Stimulated activated CD4-positive, alpha-beta T cell treated with anti-CD3 and anti-CD28 coated beads, Interleukin-2, amount 100 ng/mL, for 48 hours (primary cell): ENCODE measurements at places on chromosomes 11 and 22.

- no peak for DNase-seq
These were observed 921 bp upstream of the BCL2L13 start for GRCh38 chr22:17637490-17638181.

GRCh38 chr22:38775656-38776055 is 18.3 kb downstream of the DNAL4 start:
- no peak for DNase-seq

DNA sequence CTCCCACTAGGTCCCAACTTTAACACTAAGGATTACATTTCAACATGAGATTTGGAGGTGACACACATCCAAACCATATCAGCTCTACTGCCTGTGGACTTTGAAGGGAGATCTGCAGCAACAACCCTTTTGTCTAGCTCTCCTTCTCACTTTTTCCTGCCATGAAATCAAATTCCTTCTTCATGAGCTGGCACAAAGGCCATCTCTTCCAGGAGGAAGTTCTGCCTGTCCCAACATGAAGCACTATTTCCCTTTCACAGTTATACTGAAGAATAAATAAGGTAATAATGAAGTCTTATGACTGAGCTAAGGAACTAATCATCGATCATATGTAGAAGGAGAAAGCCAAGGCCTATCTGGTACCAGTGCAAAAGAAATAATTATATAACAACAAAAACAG is 253.5 kb upstream of the TENM4 start:
- DNase-seq, result no peak

DNA sequence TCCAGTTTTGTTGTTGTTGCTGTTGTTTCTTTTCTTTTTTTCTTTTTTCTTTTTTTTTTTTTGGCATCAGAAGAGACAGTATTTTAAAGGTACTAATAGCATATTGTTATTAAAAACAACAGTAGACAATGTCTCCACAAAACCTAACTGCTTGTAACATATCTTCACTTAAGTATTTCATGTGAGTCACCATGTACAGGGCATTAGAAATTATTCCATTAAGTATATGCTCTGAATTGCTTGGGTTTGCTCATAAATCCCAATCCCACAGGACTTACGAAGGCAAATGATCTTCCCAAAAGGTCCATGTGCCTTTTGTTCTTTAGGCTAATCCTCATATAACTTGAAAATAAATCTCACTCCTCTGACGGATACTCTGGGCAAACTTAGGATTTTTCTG is 35.9 kb downstream of the MAP6 start:
- DNase-seq, result no peak

GRCh38 chr22:42284643-42285181 is 14.3 kb upstream of the TCF20 start:
- DNase-seq, result no peak

GRCh38 chr22:35729309-35729698 is 11.6 kb downstream of the APOL5 start:
- DNase-seq, result no peak

DNA sequence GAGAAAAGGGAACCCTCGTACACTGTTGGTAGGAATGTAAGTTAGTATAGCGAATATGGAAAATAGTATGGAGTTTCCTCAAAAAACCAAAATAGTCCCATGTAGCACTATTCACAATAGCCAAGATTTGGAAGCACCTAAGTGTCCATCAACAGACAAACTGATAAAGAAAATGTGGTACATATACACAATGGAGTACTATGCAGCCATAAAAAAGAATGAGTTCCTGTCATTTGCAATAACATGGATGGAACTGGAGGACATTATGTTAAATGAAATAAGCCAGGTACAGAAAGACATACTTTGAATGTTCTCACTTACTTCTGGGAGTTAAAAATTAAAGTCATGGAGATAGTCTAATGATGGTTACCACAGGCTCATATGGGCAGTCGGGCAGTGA is 64.0 kb upstream of the RAB1B start:
- DNase-seq, result no peak

GRCh38 chr11:60809249-60809648 is 24.1 kb downstream of the MS4A10 start:
- no peak for DNase-seq

DNA sequence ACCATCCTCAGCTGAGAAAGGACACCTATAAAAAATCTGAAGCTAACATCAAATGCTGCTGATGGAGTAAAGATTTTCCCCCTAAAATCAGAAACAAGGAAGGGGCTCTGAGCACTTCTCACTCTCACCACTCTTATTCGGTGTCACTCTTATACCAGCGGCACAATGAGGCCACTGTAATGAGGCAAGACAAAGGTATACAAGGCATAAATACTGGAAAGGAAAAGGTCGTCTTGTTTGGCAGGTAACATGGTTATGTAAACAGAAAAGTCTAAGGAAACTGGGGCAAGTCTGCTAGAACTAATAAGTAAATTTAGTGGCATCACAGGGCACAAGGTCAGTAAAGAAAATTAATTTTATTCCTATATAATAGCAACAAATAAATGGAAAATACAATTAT is 8.1 kb upstream of the MOB2 start:
- DNase-seq, result no peak

- DNase-seq, result no peak
These were observed 24.0 kb downstream of the ABCC8 start for GRCh38 chr11:17452668-17453067.

- no peak for DNase-seq
These were observed 9.0 kb upstream of the BID start for GRCh38 chr22:17783312-17783711.

GRCh38 chr11:129320494-129320893 is 55.2 kb upstream of the BARX2 start:
- no peak for DNase-seq

DNA sequence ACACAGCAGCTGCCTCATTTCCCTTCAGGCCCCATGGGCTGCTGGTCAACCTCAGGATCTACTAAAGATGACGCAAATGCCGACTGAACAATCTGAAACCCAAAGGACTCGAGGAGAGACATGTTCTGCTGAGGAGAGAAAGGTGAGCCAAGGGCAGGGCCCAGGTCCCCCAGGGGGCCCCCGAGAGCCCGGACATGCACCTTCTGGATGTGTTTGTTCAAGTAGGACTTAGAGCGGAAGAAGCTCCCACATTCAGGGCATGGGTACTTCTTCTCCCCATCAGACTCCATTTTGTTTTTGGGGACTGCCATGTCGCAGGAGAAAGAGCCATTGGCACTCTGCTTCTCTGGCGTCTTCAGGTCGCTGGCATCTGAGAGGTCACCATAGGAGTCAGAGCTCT is 19.3 kb downstream of the PATZ1 start:
- no peak for DNase-seq

DNA sequence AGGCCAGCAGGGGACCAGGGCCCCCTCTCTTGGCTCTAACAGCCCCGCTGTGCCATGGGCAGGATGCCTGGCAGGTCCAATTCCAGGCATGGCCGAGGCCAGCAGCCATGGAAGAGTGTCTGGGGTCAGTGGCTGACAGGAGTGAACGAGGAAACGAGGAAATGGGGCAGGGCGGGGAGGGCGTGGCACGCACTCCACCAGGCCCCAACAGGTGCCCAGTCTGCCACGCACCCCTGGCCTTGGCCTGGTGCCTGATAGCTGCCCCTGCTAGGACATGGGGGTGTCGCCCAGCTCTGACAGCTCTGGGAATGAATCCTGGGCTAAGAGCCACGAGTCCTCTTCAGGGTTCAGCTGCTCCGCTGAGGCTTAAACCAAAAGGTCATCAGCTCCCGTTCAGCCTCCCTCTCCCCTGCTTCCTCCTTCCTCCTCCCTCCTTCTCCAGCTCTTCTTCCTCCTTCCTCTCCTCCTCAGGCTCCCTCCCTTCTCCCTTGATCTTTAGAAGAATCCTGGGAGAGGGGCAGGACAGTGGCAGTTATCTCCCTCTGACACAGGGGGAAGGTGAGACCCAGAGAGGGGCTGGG is 11.5 kb upstream of the TBC1D22A start:
- DNase-seq, result no peak

GRCh38 chr22:27106985-27107384 is 449.6 kb downstream of the MIAT start:
- no peak for DNase-seq

- no peak for DNase-seq
These were observed 4.9 kb upstream of the TMEM132A start for GRCh38 chr11:60919320-60919719.

- no peak for DNase-seq
These were observed at the start of gene GLYATL2 for GRCh38 chr11:58844361-58845005. Gene GLYATL2, minus strand, starts transcription at chr11:58844704. Its CDS starts 5,092 bp downstream, at chr11:58839612.

- DNase-seq, result no peak
These were observed 60.6 kb downstream of the PTPRJ start for GRCh38 chr11:48040830-48041444.

DNA sequence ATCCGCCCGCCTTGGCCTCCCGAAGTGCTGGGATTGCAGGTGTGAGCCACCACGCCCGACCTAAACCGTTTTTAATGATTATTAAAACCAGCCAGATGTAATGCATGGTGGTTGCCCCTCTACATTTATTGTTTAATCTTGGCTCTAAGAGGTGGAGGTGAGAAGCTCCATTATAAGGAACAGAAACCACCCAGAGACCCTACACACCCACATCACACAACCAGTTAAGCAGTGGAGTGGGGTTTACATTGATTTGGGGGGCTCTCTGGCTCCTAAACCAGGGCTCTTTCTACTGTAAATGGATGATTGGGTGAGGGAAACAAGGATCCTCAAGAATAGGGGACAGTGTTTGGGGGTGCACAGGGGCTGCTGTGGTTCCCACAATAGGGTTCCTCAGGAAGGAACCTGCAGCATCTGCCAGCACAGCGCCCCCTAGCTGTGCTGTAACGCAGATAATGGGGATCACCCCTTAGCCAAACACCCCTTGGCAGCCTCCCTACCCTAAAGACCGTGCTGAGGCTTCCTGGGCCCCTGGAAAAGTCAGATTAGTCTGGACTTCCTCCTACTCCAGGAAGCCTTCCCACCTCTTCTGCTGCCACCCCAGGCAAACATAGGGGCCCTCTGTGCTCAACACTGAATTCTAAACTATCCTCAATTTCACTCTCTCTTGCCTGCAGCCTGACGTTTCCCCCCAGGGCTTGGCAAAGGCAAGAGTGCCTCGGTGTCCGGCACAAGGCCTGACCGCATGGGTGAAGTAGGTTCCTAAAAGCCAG is 2.4 kb downstream of the MPST start:
- DNase-seq, result peak; percentile 53

GRCh38 chr11:57638005-57638781 is 11.5 kb downstream of the YPEL4 start:
- no peak for DNase-seq

DNA sequence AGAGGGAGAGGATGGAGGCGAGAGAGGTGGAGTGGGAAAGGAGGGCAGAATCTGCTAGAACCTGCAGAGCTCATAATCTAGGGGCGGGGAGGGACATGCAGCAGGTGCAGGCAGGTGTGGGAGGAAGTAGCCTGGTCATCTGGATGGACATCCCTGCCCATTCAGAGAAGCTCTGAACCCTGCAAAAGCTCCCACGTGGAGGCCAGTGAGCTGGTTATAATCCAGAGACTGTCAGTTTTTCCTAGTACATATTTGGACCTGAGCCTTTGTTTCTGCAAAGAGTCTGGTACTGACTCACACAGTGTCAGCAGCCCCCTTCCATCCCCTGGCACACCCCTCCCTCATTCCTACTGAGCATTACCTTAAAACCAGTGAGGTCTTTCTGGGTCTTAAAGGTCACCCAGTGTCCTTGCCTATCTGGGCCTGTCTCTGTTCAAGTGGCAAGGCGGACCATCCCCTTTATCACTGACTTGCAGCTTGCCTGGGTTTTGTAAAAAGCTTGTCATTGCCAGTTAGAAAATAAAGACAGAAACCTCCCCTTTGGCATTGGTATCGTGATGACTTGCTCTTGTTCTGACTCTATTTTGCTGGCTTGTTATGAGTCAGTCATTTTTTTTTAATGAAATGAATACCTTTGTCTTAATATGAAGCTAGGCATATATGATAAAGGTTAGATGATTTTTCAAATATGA is 26.1 kb downstream of the PTPRJ start:
- DNase-seq, result peak; percentile 45

- DNase-seq, result peak; percentile 89
These were observed at the start of gene IL10RA for GRCh38 chr11:117985953-117986887. Gene IL10RA, plus strand, starts transcription at chr11:117986394. Its CDS starts 74 bp downstream, at chr11:117986468.

DNA sequence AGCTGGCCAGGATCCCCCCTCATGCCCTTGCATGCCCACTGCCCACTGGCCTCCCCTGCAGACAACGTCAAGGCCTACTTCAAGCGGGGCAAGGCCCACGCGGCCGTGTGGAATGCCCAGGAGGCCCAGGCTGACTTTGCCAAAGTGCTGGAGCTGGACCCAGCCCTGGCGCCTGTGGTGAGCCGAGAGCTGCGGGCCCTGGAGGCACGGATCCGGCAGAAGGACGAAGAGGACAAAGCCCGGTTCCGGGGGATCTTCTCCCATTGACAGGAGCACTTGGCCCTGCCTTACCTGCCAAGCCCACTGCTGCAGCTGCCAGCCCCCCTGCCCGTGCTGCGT is 7.9 kb downstream of the AIP start:
- no peak for DNase-seq

DNA sequence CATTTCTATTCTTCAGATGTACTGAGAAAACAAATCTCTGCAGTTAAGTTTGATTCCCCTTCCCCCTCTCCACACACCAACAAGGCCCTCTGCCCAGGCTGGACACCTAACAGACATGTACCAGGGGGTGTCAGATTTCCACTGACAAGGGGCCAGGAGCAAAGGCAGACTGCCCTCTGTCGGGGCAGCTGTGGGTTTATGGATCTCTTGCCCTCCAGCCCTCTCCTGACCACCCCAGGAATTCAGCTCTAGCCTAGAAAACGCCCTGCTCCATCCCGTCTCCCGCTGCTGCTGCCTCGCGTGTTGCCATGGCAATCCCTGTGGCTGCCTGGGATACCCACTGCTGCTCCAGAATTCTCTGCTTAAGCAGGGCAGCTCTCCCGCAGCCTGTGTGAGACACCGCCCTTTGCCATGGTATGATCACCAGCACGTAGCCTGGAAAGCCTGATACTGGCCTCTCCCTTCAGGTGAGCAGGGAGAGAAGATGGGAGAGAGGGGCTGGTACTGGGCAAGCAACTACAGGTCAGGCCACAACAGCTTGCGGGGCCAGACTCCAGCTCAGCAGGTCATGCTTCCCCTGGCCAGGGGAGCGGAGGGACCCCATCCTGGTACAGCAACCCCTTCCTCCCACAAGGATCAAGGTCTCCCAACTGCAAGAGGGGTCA is 41.6 kb downstream of the BUD13 start:
- DNase-seq, result no peak

- DNase-seq, result no peak
These were observed 43.6 kb downstream of the TMEM135 start for GRCh38 chr11:87081358-87081757.

DNA sequence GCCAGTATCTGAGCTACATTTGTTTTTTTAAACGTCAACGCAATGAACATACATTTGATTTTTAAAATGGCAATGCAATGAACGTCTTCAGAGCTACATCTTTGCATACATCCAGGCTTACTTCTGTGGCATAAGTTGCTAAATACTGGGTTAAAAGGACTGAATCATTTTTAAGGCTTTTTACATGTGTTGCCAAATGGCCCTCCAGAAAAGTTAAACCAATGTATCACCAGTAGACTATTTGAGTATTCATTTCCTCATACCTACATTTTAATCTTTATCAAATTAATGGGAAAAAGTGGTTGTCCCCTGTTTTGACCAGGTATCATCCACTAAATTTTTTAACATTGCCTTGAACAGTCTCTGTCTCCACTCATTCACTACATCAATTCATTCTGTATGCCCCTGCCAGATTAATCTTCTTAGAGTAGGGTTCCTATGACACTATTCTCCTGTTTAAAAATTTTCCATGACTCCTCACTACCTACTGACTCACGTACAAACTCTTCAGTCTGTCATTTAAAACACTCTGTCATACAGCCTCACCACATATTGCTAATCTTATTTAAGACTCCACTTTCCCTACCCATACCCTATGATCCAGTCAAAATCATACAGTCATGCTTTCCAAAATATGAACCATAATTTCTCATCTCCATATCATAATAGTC is 12.4 kb upstream of the PRRG4 start:
- DNase-seq, result no peak
